Motor neuron (in vitro differentiated cells): ENCODE measurements at places on chromosomes 7 and 10. TPM values are rescaled to one million over a fixed set of nuclear protein-coding genes. Genes with fewer than 3 reads are reported as not detected.

DNA sequence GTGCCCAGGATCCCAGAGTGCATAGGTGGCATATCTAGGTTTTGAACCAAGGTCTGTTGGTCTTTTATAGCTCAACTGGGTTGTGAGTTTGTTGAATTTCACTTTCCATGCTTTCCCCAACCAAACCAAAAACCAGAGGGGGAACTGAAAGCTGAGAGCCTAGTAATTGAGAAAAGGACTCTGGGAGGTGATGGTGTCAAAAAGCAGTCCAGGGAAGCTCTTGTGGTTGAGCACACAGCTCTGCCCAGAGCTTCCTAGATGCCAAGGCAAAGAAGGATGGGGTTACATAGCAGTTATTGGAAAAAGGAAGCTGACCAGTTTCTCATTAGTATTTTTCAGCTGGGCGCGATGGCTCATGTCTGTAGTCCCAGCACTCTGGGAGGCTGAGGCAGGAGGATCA, 9.9 kb downstream of the POR start:
- ATAC-seq: no peak

GRCh38 chr10:69963835-69964710, 88.6 kb upstream of the MACROH2A2 start:
- no peak for ATAC-seq

GRCh38 chr10:12568391-12569009, 219.2 kb downstream of the CAMK1D start:
- no peak for ATAC-seq

DNA sequence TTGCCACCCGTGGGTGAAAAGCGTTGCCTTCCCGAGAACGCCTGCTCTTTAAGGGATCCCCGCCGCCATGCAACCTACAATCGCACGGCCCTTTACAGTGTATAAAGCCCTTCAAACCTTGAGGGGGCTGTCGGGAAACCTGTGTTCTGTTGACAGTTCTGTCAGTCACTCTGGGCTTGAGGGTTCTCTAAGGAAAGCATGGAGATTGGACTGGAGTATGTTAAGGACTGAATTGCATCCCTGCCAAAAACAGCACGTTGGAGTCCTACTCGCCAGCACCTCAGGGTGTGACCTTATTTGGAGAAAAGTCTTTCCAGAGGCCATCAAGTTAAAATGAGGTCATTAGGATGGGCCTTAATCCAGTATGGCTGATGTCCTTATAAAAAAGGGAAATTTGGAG, 70.6 kb downstream of the PFKFB3 start:
- ATAC-seq: no peak

Gene ZNF394
- total RNA-seq: 17.5 TPM in 2 replicates

Gene TMEM196
- 12.5 and 13.2 TPM in 2 replicates for total RNA-seq

Gene ARHGAP22
- 1.6 and 2.2 TPM in 2 replicates for total RNA-seq
